ENCODE measurements at places on chromosomes 12 and 14.

GRCh38 chr12:24668563-24668962 is 280.3 kb downstream of the BCAT1 start:
- no peak for DNase-seq

DNA sequence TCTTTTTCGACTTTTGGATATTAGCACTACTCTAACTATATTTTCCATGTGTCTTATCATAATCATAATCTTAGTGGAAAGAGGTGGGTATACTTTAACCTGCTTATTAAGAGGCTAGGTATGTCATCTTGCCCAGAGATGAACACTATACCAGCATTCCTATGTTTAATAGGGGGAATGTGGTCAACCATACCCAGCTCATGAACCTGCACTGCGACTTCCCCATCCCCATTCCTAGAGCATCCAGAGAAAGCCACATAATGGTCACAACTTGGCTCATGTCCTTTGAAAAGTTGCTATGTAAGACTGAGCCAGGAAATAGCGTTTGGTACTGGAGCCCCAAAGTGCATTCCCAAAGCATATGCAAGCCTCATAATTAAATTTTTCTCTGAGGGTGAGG is 55.2 kb downstream of the TMCC3 start:
- DNase-seq: no peak

- peak; percentile 96 for DNase-seq
These were observed at the start of gene HSPB8 for GRCh38 chr12:119178544-119179334. HSPB8 (plus strand) TSS chr12:119178931; CDS start chr12:119179313, 382 bp downstream.

GRCh38 chr14:55180434-55180833 is 11.0 kb downstream of the DLGAP5 start:
- no peak for DNase-seq

- peak; percentile 95 for DNase-seq
These were observed 118.2 kb downstream of the AACS start for GRCh38 chr12:125183187-125184067.

DNA sequence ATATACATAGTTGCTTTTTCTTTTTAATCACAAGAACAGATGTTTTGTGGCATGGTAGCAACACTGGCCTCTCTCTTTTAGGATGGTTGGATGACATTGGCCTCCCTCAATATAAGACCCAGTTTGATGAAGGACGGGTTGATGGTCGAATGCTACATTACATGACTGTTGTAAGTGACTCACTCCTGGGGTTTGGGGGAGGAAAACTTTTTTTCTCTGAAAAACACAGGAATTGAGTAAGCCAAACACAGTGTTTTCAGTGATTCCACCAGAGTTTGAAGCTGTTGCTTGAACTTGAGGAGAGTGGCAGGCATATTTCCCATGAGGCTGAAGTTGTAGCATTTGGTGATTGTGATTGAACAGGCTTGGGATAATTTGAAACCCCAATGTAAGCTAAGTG is 13.7 kb upstream of the REP15 start:
- no peak for DNase-seq

GRCh38 chr12:10097521-10097920 is 1.3 kb downstream of the CLEC1A start:
- no peak for DNase-seq

- DNase-seq: no peak
These were observed 26.2 kb upstream of the KTN1 start for GRCh38 chr14:55553791-55554190.

DNA sequence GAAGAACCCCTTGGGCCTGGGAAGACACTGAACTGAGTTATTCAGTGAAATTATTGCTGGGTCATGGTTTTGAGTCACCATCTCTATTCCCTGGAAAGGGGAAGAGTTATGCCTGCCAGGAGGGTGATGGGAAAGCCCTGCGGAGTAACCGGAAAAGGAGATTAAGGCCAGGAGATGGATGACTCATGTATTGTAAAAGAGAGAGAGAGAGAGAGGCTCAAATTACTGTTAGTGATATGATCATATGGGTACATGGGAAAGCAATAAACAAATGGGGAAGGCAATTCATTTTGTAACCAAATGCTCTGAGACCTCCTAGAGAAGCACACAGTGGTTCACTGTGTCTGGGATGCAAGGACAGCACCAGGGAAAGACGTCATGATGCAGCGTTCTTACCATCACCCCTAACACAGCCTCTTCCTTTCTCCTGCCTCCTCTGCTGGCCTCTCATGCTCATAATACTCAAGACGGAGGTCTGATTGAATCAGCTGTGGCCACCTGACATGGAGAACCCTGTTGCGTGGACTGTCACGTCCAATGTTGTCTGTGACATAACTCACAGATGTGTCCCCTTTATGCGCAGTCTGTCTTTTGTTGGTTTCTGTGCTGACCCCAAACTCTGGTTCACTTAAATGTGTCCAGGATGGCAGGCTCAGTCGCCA is 243.7 kb downstream of the TMEM132D start:
- DNase-seq: no peak

GRCh38 chr12:118190266-118190665 is 54.3 kb downstream of the PEBP1 start:
- DNase-seq: peak; percentile 20

DNA sequence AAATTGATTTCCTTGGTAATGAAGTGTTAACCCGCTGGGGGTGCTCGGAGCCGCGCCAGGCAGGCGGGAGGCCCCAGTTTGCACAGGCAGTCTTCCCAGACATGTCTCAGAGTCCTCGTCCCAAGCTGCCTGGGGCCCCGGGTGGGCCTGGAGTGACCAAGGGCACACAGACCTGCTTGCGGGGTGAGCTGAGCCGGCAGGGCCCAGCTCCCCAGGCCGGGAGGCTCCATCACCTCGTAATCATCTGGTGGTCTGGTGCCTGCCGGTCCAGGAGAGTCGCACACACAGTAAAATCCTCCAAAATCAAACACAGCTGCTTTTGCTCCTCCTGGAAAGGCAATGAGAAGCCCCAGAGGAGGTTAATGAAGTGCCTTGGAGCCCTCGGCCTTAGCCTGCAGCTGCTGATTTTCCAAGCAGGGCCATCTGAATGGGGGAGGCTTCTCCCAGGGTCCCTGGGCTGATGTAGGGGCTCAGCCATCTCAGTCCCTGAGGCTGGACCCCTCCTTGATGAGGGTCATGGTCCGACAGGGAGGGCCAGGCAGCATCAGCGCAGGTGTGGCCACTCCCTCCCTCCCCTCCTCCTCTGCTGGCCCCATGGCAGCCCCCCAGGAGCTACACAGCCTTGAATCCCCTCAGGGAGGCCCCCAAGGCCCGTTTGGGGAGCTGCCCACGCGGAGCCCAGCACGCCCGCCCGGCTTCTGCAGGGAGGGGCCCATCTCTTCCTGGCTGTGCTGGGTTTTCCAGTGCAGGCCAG is 39.4 kb upstream of the FBRSL1 start:
- DNase-seq: no peak

- DNase-seq: peak; percentile 79
These were observed 232.4 kb downstream of the AKAP6 start for GRCh38 chr14:32561520-32561919.

DNA sequence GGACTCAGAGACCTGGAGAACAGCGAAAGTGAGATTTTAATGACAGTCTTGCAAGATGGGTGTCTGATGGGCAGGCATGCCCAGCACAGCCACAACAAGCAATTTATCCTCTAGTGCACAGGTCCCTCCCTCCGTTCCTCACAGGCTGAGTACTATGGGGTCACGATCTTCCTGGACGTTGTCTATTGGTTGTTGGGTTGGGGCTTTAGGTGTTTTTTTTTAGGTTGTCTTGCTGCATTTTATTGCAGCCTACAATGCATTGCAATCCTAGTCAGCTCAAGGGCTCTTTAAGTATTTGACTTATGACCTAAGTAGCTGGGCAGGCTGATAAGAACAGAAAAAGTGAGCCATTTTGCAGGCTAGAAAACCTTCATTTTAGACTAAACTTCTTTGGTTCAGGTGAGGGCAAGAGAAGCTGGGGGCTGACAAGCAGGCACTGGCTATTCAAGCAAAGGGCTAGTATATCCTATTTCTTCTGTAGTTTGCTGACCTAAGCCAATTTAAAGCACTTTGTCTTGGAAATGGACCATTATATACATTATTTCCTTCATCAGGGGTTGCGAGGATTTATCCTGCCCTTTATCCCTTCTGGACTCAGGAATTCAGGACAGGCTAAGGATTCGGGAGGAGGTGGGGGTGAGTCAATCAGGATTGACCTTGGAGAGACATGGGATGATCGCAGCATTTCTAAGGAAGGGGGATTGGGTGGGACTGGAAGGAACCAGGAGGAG is 6.0 kb downstream of the KRT7 start:
- no peak for DNase-seq

DNA sequence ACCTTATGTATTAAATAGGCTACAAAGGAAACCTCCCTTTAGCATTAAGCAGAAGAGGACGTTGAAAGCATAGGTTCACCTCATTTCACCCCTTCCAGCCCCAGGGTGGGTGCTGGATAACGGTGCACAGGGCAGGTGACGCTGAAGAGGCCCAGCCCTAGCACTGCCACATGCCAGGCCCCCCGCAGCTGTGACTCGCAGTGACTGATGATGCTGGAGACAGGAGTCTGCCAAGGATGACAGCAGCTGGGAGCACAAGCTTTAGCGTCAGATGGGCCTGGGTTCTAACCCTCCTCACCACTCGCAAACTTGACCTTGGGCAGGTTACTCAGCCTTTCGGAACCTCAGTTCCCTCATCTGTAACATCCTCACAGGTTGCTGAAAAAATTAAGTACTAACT is 76.7 kb downstream of the TBK1 start:
- DNase-seq: no peak

DNA sequence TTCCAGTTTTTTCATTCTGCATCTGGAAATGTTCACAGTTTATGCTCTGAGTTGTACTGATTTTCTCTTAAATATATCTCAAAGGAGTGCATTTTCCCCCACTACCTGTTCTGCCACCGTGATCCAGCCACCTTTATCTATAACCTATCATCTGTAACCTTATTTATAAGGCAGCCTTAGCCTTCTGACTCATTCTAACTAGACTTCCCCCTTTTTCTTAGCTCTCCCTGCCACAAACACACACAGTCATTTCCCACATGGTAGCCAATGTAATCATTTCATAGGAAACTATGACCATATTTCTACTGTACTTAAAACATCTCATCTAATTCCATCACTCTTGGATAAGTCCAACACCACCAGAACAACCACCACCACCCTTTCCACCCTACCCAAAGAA is 10.8 kb upstream of the GYS2 start:
- no peak for DNase-seq

- DNase-seq: no peak
These were observed 45.2 kb upstream of the TUNAR start for GRCh38 chr14:95831468-95831867.

Measured in AG20443 (cell line).